Caco-2 (cell line): ENCODE measurements at places on chromosomes 13 and 19. TPM values are rescaled to one million over a fixed set of nuclear protein-coding genes. Genes with fewer than 3 reads are reported as not detected.

Gene FGF21
- 1.9 and 3.0 TPM in 2 replicates for total RNA-seq

GRCh38 chr13:111033172-111034130 lies 81.7 kb upstream of the ARHGEF7 start:
- DNase-seq, result no peak

GRCh38 chr19:33905937-33906577 lies 109.4 kb downstream of the KCTD15 start:
- DNase-seq, result peak; percentile 86

DNA sequence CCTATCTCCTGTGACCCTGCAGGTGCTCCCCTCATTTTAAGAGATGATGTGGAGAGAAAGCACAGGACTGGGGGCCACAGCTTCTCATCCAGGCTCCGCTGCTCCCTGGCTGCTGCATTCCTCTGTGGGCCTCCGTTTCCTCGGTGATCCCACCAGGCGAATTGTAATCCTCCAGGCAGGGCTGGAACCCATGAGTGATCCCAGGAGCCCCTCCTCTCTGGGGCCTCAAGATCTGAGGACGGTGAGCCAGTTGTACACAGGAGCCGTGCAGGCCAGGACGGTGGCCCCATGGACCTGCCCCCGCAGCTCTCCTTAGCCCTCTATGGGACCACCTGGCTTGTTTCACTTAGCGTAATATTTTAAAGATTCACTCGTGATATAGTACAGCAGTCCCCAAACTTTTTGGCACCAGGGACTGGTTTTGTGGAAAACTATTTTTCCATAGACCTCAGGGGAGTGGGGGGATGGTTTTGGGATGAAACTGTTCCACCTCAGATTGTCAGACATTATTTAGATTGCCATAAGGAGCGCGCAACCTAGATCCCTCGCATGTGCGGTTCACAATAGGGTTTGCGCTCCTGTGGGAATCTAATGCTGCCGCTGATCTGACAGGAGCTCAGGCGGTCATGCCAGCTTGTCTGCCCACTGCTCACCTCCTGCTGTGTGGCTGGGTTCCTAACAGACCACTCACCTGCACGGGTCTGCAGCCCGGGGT lies 5.6 kb downstream of the FFAR3 start:
- no peak for DNase-seq

Gene ITPKC
- total RNA-seq, result 28.5 and 31.2 TPM in 2 replicates

- peak; percentile 23 for DNase-seq
Observed at GRCh38 chr13:29901710-29902631, 51.6 kb upstream of the UBL3 start.

- peak; percentile 71 for DNase-seq
Observed at GRCh38 chr19:50794074-50794875, 4.1 kb downstream of the ACP4 start.

GRCh38 chr19:50891253-50891625 lies 18.0 kb downstream of the KLK2 start:
- no peak for DNase-seq
